ENCODE measurements at places on chromosomes 5 and 9.

DNA sequence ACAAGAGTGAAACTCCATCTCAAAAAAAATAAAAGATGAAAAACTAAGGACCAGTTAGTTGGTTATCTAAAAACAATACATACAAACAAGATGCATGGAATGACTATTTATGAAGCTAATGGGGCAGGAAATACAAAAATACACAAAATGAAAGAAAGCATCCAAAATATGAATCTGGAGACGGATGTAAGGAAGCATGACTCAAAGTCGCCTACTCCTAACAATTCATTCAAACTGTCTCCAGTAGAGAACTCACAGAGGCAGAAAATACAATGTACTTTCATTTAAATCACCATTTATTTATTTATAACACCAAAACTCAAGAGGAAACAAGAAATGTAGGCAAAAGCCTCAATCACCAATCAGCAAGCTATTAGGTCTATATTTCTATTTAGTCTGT lies 68.4 kb downstream of the SCAI start:
- no peak for DNase-seq

- no peak for DNase-seq
Measured at GRCh38 chr9:94085062-94085639, 887 bp downstream of the PTPDC1 start.

- no peak for DNase-seq
Measured at GRCh38 chr9:98132806-98133631, 14.0 kb upstream of the TRIM14 start.

DNA sequence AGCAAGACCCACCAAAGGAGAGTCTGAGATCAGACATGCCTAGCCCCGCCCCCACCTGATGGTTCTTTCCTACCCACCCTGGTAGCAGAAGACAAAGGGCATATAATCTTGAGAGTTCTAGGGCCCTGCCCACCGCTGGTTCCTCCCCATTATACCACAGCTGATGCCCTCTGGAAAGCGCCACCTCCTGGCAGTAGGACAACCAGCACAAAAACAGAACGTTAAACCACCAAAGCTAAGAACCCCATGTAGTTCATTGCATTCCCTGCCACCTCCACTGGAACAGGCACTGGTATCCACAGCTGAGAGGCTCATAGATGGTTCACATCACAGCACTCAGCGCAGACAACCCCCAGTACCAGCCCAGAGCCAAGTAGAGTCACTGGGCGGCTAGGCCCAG lies 81.2 kb upstream of the TRPC7 start:
- DNase-seq = no peak

- DNase-seq = peak; percentile 10
Measured at GRCh38 chr9:20621471-20622329, 599 bp downstream of the MLLT3 start.

Data from SW 1271 (cell line).